Stimulated activated naive CD8-positive, alpha-beta T cell treated with anti-CD3 and anti-CD28 coated beads, Interleukin-15, amount 100 ng/mL, for 72 hours (primary cell): ENCODE measurements at places on chromosomes 13 and 19.

DNA sequence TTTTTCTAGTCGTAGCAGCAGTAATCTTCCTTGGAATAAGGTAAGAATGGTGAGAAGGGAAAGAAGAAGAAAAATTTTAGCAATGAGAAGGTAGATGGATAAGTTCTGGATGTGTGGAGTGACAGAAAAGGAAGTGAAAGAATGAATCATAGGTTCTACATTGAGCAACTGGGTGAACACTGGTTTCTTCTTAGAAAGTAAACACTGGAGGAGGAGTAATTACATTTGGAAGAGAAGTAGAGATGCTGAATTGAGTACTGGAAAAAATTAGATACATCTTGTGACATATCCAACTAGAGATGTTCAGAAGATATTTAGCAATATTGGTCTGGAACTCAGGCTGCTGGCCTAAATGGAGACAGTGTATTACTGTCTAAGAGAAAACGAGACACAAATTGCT lies 148.5 kb downstream of the GPC5 start:
- DNase-seq = no peak

DNA sequence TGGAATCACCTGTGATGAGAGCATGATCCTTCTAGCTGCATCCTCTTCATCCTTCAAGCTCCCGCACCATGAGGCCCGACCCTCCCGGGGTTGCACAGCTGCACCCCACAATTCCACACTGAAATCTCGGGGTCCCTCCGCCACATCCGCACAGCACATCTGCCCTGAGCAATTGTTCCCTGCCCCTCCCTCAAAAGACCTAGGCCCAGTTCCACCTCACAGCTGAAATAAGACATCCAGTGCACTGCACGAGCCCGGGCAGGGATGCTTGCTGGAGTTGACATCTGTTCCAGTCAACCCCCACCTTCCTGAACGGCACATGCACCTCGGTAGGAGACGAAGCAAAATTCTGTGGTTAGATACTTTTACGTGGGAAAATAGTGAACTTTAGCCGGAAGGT lies 14.7 kb upstream of the SOX1 start:
- no peak for DNase-seq

DNA sequence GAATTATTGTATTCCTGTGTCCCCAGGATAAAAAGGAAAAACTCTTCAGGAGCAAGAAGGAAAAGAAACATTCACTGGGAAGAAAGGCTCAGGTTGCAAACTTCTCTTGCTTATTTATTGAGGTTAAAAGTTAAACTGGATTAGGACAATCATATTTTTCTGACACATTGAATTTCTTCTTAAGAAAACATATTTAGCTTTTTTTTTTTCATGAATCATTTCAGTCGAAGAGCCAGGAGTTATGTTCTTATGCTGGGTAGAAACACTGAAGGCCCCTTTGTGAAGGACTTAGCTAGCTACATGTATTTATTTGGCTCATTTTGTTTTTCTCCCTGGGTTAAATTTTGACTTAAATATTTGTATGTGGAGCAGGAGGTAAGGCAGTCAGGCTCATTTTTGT lies 434.0 kb downstream of the KLF5 start:
- no peak for DNase-seq

- no peak for DNase-seq
Observed at GRCh38 chr19:16461630-16462051, 10.1 kb downstream of the EPS15L1 start.

- no peak for DNase-seq
Observed at GRCh38 chr13:44224450-44225149, 149.0 kb upstream of the SERP2 start.
